ENCODE measurements at places on chromosomes 13 and 19. TPM values are rescaled to one million over a fixed set of nuclear protein-coding genes. Genes with fewer than 3 reads are reported as not detected.

DNA sequence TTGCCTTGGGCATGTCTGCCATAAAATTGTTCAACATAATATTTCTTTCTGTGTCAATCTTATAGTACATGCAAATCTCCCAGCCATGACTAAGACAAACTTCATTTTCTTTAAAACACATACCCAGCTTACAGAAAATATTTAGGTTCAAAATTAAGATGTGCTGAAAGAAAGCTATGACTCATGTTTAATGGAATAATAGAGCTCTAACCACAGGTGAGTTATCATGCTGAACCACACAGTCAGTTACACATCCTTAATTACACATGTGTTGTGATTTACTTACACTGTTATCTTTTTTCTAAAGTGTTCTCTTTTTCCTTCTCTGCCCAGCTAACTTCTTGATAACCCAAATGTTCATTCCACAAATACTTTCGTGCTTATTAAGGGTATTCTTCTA, 1831.2 kb downstream of the OLFM4 start:
- no peaks in the 10 kb centered on the region for H3K4me1 ChIP-seq
- DNase-seq: no peak
- H3K36me3 ChIP-seq: no peaks in the 10 kb centered on the region
- no peaks in the 10 kb centered on the region for H3K27me3 ChIP-seq
- no peak overlapping the region for H3K27ac ChIP-seq

- no peaks in the 10 kb centered on the region for H3K27me3 ChIP-seq
- no peaks in the 10 kb centered on the region for H3K36me3 ChIP-seq
- no peak for DNase-seq
- no peak overlapping the region for H3K4me3 ChIP-seq
- H3K27ac ChIP-seq: no peak overlapping the region
Observed at GRCh38 chr13:27772651-27773425, 19.4 kb upstream of the GSX1 start.

DNA sequence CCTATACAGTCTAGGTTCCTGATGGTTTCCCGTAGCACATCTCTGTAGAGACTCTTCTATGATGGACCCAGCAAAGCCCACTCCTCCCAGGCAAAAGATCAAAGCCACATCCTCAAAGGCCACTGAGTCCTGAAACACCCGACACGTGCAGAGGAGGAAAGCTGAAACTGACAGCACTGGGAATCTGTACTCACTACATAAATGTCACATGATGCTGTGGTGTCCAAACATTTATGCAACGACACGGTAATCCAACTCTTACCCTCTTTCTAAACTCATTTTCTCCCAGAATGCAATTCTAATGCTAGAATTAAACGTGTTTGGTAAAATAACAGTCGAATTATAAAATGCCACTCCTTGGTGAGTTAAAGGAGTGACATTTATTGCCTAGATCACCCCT, 7.0 kb upstream of the ZNF441 start:
- no peaks in the 10 kb centered on the region for H3K27me3 ChIP-seq
- no peaks in the 10 kb centered on the region for H3K36me3 ChIP-seq
- H3K4me1 ChIP-seq: no peaks in the 10 kb centered on the region
- no peak for DNase-seq
- no peak overlapping the region for H3K4me3 ChIP-seq

DNA sequence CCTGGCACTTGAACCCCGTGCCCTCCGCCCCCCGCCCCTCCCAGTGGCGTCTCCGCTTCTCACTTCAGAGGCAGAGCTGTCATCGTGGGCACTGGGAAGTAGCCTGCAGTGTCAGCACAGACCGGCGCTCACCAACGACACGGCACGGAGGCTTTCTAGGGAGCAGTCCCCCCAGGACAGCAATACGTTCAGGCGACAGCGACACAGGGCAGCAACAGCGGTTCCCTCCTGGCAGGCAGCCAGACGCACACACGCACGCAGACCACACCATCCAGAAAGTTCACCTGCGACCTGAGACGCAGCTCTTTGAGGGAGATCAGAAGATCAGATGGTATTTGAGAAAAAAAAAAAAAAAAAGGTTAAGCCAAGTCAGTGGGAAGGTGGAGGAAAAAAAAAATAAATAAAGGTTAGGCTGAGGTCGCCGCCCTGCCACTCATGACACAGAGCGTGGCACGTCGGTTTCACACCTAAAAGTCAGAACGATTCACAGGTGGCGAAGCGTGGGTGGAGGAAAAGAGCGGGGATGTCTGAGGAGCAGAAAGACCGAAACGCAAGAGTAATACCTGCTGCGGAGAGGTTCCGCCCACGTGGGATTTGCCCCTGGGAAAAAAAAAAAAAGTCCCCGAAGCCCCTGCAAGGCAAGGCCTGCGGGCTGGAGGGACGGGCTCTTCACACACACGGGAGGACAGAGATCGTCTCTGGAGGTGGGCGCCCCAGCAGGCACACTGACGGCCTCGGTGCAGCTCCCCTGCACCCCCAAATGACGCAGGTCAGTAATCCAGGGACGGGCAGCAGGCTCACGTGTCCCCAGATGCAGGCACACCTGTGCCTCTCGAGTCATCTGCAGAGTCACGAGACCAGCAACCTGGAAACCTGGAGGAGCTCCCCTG, 94.5 kb downstream of the GNG7 start:
- no peaks in the 10 kb centered on the region for H3K4me1 ChIP-seq
- no peaks in the 10 kb centered on the region for H3K36me3 ChIP-seq
- H3K4me3 ChIP-seq: no peak overlapping the region
- H3K27me3 ChIP-seq: no peaks in the 10 kb centered on the region

Gene EPS8L1
- 141 TPM for total RNA-seq

DNA sequence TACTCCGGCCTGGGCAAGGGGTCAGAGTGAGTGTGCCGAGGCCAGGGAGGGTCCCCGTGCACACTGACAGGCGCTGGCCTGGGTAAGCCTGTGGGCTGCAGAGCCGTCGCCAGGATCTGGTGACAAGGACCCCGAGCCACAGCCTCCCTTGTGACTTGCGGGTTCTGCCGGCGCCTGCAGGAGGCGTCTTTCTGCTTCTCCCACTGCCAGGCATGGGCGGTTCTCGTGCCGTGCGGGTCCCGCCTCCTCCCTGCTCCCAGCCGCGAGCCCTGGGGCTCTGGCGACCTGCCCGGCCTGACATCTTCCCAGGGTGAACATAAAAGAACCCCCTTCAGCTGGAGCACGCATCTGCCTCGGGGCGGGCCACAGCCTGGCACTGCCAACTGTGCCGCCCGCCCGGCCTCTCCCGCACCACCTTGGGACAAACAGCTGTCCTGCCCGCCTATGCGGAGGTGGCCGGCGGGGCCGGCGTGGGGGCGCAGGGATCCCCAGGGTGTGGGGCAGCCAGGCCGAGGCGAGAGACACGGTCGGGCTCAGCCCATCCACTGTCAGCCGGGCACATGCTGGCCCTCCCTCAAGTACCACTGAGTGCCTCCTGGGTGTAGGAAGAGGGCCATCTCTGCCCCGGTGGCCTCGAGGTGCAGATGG, 1.5 kb upstream of the HCN2 start:
- H3K27ac ChIP-seq: no peak overlapping the region
- DNase-seq: peak; percentile 62
- no peak overlapping the region for H3K4me3 ChIP-seq

GRCh38 chr19:16671652-16672274, 10.8 kb downstream of the TMEM38A start:
- H3K4me3 ChIP-seq: no peak overlapping the region
- no peaks in the 10 kb centered on the region for H3K36me3 ChIP-seq
- no peak overlapping the region for H3K27ac ChIP-seq
- no peaks in the 10 kb centered on the region for H3K27me3 ChIP-seq
- peaks cover 5% of the 10 kb centered on the region for H3K4me1 ChIP-seq
- no peak for DNase-seq

Gene SMIM44
- total RNA-seq: not detected

- H3K27ac ChIP-seq: no peak overlapping the region
- DNase-seq: no peak
- no peaks in the 10 kb centered on the region for H3K27me3 ChIP-seq
Observed at GRCh38 chr19:8393871-8394250, 3.7 kb downstream of the RAB11B start.

GRCh38 chr13:109199280-109199679, 569.9 kb downstream of the MYO16 start:
- no peak overlapping the region for H3K27ac ChIP-seq
- no peaks in the 10 kb centered on the region for H3K27me3 ChIP-seq
- no peak for DNase-seq
- H3K4me3 ChIP-seq: no peak overlapping the region
- no peaks in the 10 kb centered on the region for H3K36me3 ChIP-seq
- no peaks in the 10 kb centered on the region for H3K4me1 ChIP-seq

DNA sequence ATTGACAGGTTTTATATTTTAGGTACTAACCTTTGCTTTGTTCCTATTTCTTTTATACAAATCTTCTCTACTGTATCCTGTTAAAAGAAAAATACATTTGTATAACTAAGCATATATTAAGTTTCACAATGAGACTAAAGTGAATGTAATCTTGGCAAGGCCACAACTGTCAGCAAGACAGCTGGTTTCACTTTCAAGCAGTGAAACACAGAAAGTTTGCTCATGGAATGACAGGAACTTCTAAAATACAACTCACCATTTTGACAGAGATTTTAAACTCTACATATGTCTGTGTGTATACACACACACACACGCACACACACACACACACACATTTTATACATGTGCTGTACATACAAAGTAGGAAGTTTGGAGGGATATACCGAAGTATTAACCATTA, 53.3 kb downstream of the PARP4 start:
- no peak for DNase-seq
- no peak overlapping the region for H3K27ac ChIP-seq
- H3K36me3 ChIP-seq: peaks cover 1% of the 10 kb centered on the region
- no peaks in the 10 kb centered on the region for H3K4me1 ChIP-seq
- H3K4me3 ChIP-seq: no peak overlapping the region
- no peaks in the 10 kb centered on the region for H3K27me3 ChIP-seq

GRCh38 chr13:35164324-35164932, 222.4 kb downstream of the NBEA start:
- H3K4me3 ChIP-seq: no peak overlapping the region
- H3K4me1 ChIP-seq: no peaks in the 10 kb centered on the region
- H3K27ac ChIP-seq: no peak overlapping the region
- H3K27me3 ChIP-seq: no peaks in the 10 kb centered on the region
- no peaks in the 10 kb centered on the region for H3K36me3 ChIP-seq

GRCh38 chr13:33328701-33329100, 43.1 kb upstream of the STARD13 start:
- no peak overlapping the region for H3K4me3 ChIP-seq
- no peaks in the 10 kb centered on the region for H3K4me1 ChIP-seq
- DNase-seq: no peak
- no peak overlapping the region for H3K27ac ChIP-seq
- no peaks in the 10 kb centered on the region for H3K27me3 ChIP-seq

GRCh38 chr19:2326699-2327360, 1.6 kb downstream of the LSM7 start:
- H3K36me3 ChIP-seq: peaks cover 1% of the 10 kb centered on the region
- no peak for DNase-seq
- H3K4me3 ChIP-seq: no peak overlapping the region
- H3K27ac ChIP-seq: no peak overlapping the region
- no peaks in the 10 kb centered on the region for H3K27me3 ChIP-seq
- peaks cover 25% of the 10 kb centered on the region for H3K4me1 ChIP-seq

Gene OXGR1
- not detected for total RNA-seq

- H3K36me3 ChIP-seq: peaks cover 4% of the 10 kb centered on the region
- H3K27me3 ChIP-seq: no peaks in the 10 kb centered on the region
- peaks cover 16% of the 10 kb centered on the region for H3K4me1 ChIP-seq
- H3K27ac ChIP-seq: no peak overlapping the region
Observed at GRCh38 chr13:20077086-20077485, 83.8 kb downstream of the GJA3 start.

GRCh38 chr13:86324191-86324590, 525.0 kb upstream of the SLITRK6 start:
- H3K27ac ChIP-seq: no peak overlapping the region
- no peak overlapping the region for H3K4me3 ChIP-seq
- H3K4me1 ChIP-seq: no peaks in the 10 kb centered on the region

DNA sequence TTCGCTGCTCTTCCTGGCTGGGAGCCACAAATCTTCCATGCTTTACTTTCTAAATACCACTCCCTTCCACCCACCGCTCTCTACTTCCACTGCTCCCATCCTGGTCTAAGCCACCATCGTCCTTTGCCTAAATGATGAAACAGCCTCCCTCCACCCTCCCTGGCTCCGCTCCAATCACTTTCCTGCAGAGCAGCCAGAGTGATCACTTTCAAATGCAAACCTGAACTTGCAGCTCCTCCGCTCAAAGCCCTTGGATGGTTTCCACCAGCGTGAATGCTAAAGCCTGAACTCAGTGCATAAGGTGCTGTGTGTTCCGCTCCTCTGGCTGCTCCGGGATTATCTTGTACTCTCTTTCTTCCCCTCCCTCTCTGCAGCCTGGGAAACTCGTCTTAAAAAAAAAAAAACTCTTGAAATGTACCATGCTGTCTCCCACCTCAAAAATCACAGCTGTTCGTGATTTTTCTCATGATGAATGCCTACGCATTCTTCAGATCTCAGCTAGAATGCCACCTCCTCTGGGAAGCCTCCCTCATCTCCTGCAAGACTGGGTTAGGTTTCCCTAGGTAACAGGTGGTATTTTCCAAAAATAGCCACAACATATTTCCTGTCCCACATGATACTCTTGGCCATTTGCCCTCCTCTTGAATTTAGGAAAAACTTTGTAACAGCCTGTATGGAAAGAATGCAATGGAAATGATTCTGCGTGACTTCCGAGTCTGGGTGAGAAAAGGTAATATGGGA, 3.7 kb upstream of the SIN3B start:
- H3K4me3 ChIP-seq: no peak overlapping the region
- H3K4me1 ChIP-seq: peaks cover 31% of the 10 kb centered on the region
- H3K36me3 ChIP-seq: no peaks in the 10 kb centered on the region
- no peak overlapping the region for H3K27ac ChIP-seq

DNA sequence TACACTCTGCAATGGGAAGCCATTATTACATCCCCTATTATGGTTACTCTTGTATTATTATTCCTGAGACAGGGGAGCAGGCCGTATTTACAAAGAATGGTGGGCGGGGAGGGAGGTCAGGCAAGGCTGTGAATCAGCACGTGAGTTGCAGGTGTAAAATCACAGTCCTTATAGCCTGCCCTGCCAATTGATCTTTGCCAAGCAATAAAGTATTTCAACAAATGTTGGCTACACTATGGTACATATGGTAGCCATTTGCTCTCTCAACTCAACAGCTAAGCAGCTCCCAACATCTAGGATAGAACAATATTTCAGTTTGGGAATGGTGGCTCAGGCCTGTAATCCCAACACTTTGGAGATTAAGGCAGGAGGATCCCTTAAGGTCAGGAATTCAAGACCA, 12.1 kb downstream of the EPS15L1 start:
- no peak for DNase-seq
- no peak overlapping the region for H3K4me3 ChIP-seq
- no peaks in the 10 kb centered on the region for H3K36me3 ChIP-seq
- no peaks in the 10 kb centered on the region for H3K27me3 ChIP-seq
- H3K27ac ChIP-seq: peak overlapping the region; percentile 42

Gene IGFL2
- 57.7 TPM for total RNA-seq

DNA sequence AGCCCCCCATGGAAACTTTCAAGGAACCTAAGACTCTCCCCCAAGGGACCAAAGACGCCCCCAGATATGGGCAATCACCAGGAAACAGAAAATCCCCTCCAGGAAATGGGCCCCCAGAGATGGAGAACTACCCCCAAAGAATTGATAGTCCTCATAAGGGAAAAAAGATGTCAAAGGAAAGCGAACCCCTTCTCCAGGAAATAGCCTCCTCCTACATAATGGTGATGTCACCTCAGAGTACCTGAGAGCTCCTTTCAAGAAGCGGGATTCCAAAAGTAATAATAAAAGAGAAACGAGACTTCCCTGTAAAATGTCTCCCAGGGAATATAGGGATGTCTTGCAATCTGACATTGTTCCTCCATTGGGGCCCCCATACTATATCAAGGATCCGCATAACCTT, 1.1 kb downstream of the CDKN2D start:
- DNase-seq: no peak
- no peaks in the 10 kb centered on the region for H3K36me3 ChIP-seq
- peak overlapping the region; percentile 57 for H3K4me3 ChIP-seq
